Heart left ventricle (tissue), 16 donors: ENCODE measurements at places on chromosomes 13 and 19. TPM values are rescaled to one million over a fixed set of nuclear protein-coding genes. Genes with fewer than 3 reads are reported as not detected.

KMT5C gene
- 10.8 TPM for total RNA-seq

MAMSTR gene
- 1.5 TPM for total RNA-seq

SIGLEC8 gene
- not detected for total RNA-seq

TTC9B gene
- not detected for total RNA-seq

PGLYRP1 gene
- total RNA-seq = 3.9 TPM

JOSD2 gene
- total RNA-seq = 42.3 TPM

CHAMP1 gene
- 15.1 TPM for total RNA-seq

SHKBP1 gene
- total RNA-seq = 18.3 TPM

ATP8A2 gene
- total RNA-seq = 0.13 TPM

TIMM44 gene
- 80.0 TPM for total RNA-seq

ZNF429 gene
- total RNA-seq = 9.6 TPM

IGFL3 gene
- total RNA-seq = not detected

COL4A1 gene
- 201 TPM for total RNA-seq

SH2D3A gene
- not detected for total RNA-seq

SULT2B1 gene
- not detected for total RNA-seq

GRIN2D gene
- 0.19 TPM for total RNA-seq

MBD3L3 gene
- not detected for total RNA-seq

CARS2 gene
- total RNA-seq = 43.2 TPM

NUFIP1 gene
- total RNA-seq = 2.5 TPM

SYCN gene
- not detected for total RNA-seq

ZNF582 gene
- total RNA-seq = 5.5 TPM

SIAH3 gene
- total RNA-seq = 0.05 TPM

RASGRP4 gene
- 1.6 TPM for total RNA-seq

NLRP11 gene
- not detected for total RNA-seq

U2AF1L4 gene
- 21.1 TPM for total RNA-seq

ZNF792 gene
- total RNA-seq = 4.7 TPM

PABPC3 gene
- total RNA-seq = not detected

LSM4 gene
- total RNA-seq = 75.6 TPM

ACER1 gene
- total RNA-seq = not detected

FBXO17 gene
- total RNA-seq = 2.9 TPM

SHC2 gene
- 35.8 TPM for total RNA-seq

ZNF536 gene
- total RNA-seq = 10.1 TPM

CCL25 gene
- not detected for total RNA-seq

LYPD3 gene
- total RNA-seq = 0.37 TPM

DNMT1 gene
- 37.8 TPM for total RNA-seq

MISP3 gene
- 5.7 TPM for total RNA-seq

PSG5 gene
- total RNA-seq = not detected

ZNF613 gene
- 3.1 TPM for total RNA-seq

ZNF99 gene
- 0.12 TPM for total RNA-seq

MPND gene
- total RNA-seq = 8.2 TPM

ZNF534 gene
- 0.29 TPM for total RNA-seq

ZNF154 gene
- total RNA-seq = 1.9 TPM

GAPDHS gene
- total RNA-seq = not detected

KLK1 gene
- total RNA-seq = not detected

SRRM5 gene
- 0.09 TPM for total RNA-seq

CEBPA gene
- 7.3 TPM for total RNA-seq

ZSCAN4 gene
- not detected for total RNA-seq

OR7D2 gene
- total RNA-seq = not detected

ZNF835 gene
- total RNA-seq = 5.1 TPM

METTL21C gene
- total RNA-seq = not detected

SYT5 gene
- not detected for total RNA-seq

TMPRSS9 gene
- total RNA-seq = not detected

KIR3DL2 gene
- total RNA-seq = not detected

DNAAF3 gene
- 0.63 TPM for total RNA-seq

DMKN gene
- total RNA-seq = 15.5 TPM

ACP7 gene
- total RNA-seq = not detected

PLA2G4C gene
- 71.5 TPM for total RNA-seq

FOXA3 gene
- total RNA-seq = not detected

ZIC5 gene
- total RNA-seq = not detected
